ENCODE measurements at places on chromosomes 5 and 9.

GRCh38 chr5:116502616-116503015, 72.0 kb downstream of the SEMA6A start:
- DNase-seq, result no peak

GRCh38 chr5:168347368-168348083, 56.1 kb downstream of the WWC1 start:
- no peak for DNase-seq

GRCh38 chr9:3541206-3541605, 15.4 kb upstream of the RFX3 start:
- DNase-seq, result no peak

- DNase-seq, result no peak
These were observed 34.3 kb downstream of the EPB41L4B start for GRCh38 chr9:109286571-109286977.

DNA sequence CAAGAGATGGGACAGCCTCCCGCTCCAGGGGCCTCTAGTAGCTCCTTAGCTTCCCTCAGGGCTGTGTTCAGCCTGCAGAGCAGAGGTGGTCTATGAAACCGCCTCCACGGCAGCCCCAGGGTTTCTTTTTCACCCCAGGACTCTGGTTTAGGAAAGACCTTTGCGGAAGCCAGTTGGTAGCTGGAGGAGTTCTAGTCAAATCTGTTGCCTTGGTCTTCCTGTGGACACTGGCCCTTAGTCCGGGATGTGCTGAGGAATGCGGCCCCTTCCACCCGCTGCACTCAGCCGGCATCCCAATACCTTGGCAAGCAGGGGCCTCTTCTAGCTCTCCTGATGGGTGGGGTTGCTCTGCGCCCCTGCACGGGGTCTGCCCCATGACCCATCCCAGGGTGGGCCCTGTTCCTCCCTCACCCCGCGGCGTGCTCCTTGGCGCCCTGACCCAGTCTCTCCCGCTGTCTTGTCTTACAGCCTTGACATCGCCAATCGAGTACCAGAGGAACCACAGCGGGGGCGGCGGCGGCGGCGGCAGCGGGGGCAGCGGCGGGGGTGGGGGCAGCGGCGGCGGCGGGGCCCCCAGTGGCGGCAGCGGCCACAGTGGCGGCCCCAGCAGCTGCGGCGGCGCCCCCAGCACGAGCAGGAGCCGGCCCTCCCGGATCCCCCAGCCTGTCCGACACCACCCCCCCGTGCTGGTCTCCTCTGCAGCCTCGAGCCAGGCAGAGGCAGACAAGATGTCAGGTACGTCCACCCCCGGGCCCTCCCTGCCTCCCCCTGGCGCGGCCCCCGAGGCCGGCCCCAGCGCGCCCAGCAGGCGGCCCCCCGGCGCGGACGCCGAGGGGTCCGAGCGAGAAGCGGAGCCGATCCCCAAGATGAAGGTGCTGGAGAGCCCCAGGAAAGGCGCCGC, 94.3 kb upstream of the OTULINL start:
- no peak for DNase-seq

DNA sequence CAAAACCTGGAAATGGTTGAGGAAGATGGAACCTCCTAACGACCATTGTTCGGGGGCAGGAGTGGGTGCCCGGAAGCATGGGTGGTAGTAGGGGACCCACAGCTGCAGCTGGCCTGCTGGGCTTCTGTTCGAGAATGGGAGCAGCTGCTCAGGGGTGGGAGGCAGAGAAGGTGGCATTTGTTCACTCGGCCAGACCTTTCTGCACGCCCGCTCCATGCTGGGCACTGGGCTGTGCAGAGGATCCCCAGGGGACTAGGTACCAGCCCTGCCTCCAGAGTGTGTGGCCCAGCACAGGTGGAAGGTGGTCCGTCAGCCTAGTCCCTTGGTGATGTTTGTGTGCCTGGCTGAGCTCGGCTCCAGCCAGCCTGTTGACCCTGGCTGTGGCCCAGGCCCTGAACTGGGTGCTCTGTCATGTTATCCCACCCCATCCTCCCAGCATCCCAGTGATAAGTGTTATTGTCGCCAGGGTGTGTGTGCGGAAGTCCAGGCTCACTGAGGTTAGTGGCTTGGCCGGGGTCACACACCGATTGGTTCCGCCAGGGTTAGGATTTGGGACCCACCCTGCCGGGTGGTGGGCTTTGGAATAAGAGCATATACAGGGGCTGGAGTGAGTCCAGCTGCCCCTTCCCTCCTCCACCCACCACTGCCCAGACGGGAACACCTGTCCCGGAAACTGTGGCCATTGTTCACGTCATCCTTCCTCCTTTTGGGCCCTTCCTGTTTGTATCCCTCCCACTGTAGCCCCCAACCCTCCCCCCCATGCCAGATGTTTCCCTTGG, 4.8 kb downstream of the N4BP3 start:
- no peak for DNase-seq

DNA sequence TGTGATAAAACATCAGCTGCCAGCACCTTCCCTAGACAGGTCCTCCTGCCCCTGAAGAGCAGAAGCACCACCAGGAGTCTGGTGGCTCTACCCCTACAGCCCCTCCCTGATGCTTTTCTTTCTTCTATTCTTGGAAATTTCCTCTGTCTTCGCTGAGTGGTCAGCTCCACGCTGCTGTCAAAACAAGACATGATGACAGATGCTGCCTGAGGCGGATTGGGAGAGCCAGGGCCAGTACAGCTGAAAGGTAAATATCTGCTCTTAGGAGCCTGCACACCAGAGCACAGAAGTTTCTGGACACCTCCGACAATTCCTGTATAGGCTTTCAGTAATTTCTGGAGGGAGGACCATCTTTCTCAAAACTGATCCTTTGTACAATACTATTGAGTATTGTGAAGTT, 4.7 kb upstream of the OR1Q1 start:
- no peak for DNase-seq

- DNase-seq, result peak; percentile 68
These were observed 25.7 kb downstream of the PDGFRB start for GRCh38 chr5:150129813-150130492.

GRCh38 chr9:18478501-18479361, 4.8 kb downstream of the ADAMTSL1 start:
- DNase-seq, result no peak

DNA sequence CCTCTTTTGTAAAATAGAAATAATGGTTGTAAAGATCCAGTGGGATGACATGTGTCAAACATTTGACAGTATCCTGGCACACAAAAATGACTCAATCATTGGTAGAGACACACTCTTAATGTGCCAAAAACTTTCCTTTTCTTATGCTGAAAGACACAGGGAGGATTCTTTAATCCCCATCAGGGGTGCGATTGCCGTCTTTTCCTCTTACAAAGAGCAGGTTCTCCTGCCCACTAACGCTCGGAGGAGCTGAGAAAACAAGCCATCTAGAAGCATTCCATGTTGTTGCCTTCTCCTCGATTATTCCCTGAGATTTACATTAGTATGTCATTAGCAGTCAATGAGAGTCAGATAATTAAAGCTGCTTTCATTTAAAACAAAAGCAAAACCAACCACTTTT, 342.6 kb upstream of the CCNH start:
- DNase-seq, result no peak

DNA sequence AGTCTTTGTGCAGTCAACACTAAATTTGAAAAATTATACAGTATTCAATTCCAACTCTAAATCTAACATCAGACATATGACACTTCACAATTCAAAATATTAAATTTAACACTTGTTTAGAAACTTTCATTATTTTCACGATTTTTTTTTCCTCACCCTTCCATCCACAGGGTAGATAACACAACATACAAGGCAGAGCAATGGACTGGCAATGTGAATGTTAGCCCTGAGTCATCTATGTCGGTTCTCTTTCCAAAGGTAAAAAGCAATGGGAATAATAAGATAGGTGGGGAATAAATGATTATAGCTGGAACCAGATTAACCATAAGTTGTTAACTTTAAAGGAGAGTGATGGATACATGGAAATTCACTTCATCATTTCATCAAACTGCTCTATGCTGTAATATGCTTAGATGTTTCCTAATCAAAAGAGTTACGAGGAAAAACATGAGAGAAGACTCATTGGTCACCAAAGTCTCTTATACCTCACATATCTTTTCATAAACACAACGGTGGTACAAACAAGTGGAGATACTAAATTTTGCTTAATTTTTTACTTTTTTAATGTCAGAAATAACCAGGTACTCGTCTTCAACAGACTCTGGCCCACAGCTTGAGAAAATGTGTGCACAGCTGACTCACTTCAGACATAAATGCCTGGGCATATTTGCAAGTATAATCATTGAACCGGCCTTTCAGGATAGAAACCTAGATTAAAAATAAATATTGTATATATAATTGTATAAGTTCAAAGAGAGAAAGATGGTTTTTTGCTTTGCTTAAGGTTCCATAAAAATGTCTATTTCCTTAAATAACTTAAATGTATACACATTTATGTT, 23.0 kb downstream of the RFX3 start:
- DNase-seq, result no peak

- DNase-seq, result no peak
These were observed 3.4 kb downstream of the SNX18 start for GRCh38 chr5:54520940-54521339.

DNA sequence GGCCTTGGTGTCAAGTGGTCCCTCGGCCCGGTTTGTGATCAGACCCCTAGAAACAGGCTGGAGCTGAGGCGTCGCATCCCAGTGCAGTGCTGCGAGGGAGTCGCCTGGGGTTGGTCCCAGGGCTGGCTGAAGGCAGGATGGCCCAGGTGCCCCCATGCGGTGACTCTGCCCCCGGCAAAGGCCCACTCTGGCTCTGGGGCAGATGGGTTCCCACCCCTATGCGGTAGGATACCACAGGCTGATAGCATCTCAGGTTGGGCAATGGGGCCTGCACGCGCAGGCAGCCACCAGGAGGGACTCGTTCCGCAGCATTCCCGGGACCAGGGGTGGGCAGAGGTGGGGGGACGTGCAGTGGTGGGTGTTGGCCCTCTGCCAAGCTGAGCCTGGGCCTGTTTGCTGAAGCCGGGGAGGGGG, 86.0 kb downstream of the RXRA start:
- DNase-seq, result no peak

- DNase-seq, result no peak
These were observed 119.7 kb downstream of the RAPGEF6 start for GRCh38 chr5:131515348-131515747.

DNA sequence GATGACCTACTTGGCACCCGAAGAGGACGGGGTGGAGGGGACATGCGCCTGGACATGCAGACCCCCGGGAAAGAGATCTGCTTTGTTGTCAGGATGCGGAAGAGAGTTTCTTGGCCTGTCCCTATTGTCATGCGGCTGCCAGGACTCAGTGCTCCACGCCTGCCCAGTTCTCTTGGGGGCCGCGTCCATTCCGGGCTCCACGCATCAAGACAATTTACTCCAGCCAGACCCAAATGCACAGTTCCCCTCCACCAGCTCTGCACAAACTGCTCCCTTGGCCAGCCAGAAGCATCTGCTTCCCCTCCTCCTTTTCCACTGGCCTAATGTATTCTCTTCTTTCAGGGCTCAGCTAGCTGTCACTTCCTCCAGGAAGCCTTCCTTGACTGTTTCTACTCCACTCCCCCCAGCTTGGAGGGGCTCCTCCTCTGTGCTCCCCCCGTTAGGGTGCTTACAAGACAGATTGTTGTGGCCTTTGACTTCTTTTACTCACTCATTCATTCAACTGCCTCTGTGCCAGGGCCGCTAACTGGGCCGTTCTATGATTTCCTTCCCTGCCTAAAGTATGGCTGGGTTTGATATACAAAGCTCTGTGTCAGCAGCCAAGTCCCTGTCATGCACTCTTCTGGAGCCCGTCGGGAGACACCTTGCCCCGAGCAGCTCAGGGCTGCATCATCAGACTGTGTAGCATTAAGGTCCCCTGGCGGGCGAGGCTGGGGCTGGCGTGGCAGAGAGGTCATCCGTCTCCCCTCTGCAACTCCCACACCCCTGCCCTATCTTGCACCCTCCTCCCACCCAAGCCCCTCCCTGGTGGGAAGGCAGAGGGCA, 6.6 kb downstream of the FIBCD1 start:
- DNase-seq, result no peak

DNA sequence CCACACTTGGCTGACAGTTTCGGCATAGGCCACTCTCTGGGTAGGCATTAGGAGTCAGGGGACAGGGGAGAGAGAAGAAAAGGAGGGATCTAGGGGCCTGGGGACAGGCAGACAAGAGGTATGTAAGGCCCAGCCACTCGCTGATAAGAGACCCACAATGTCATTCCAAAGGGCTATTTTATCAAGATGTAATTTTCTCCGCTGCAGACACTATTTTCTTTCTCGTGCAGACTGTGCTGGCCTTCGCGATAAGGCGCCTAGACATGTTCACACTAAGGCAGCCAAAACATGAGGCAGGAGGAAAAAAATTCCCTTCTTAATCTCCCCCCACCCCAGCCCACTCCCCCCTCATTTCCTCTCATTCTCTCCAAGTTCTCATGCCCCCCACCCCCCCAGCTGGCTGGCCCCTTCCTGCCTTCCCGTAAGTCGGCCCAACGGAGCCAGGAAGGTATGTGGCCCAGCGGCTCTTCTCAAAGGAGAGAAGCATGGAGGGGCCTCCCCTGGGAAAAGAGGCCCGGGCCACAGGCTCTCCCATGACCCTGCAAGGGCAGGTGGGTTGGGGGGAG, 44.9 kb upstream of the SYNPO start:
- peak; percentile 78 for DNase-seq

DNA sequence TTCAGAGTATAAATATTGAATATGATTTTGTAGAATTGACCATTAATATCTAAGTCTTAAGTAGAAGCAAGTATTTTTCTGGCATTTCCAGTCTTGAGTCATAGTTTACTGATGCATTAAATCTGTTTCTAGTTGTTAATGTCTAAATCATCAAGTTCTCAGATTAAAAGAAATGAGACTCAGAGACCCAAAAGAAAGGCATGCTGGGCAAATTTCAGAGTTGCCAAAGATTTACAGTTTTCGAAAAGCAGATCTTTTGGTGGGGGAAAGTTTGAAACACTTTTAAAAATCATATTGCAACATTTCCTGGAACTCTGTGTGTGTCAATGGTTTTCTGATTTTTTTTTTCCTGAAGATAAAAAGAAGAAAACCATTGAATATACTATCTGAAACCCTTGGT, 60.9 kb downstream of the ANKRD55 start:
- no peak for DNase-seq

GRCh38 chr5:5343568-5343967, 78.9 kb upstream of the ICE1 start:
- no peak for DNase-seq

- DNase-seq, result no peak
These were observed 16.5 kb downstream of the SPARC start for GRCh38 chr5:151670083-151670686.

All from hematopoietic multipotent progenitor cell treated with erythropoietin and hydrocortisone succinate and interleukin-3 and kit ligand, for 8 days (in vitro differentiated cells).